Head of caudate nucleus (tissue), 42 donors: ENCODE measurements at places on chromosomes 1 and 21.

DNA sequence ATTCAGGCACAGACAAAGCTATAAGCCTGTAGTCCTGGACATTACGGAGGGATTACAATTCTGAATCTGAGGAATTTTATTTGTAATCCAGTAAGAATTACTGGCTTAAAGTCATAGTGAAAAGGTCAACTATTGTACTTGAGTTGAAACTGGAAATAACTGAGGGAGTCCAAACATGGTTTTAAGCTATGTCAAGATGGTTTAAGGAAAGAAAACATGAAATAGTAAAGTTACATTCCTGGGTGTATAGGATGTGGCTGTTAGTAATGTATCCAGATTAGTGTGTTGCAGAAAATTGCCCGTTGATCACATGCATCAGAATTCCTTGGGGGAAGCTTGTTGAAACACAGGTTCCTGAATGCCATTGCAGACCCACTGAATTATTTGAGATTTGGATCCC lies 124.8 kb upstream of the GORAB start:
- DNase-seq, result no peak

GRCh38 chr1:54390655-54391054 lies 15.5 kb downstream of the SSBP3 start:
- no peak for DNase-seq

DNA sequence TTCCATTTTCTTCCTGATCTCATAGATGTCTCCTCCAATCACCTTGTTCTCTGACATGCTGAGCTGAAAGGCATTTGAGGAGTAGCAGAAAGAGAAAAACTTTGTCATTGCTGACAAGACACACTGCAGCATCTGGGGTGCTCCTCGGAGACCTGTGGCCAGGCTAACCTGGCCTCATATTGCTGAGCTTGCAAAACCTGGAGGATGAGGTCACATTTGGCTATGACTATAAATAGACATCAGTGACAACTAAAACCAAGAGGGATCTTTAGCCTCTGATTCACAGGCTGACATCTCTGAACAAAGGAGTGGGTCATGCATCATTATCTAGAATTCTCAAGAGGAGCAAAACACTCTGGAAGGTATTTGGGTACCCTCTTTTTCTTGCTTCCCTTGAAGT lies 83.7 kb downstream of the PROX1 start:
- DNase-seq, result no peak

- DNase-seq, result no peak
Measured at GRCh38 chr1:87028576-87028975, 114.1 kb downstream of the HS2ST1 start.

- DNase-seq, result no peak
Measured at GRCh38 chr1:5459839-5460610, 532.2 kb downstream of the NPHP4 start.

GRCh38 chr21:45465105-45465504 lies 60.1 kb downstream of the COL18A1 start:
- DNase-seq, result no peak

GRCh38 chr1:240562111-240562590 lies 49.8 kb downstream of the GREM2 start:
- no peak for DNase-seq

DNA sequence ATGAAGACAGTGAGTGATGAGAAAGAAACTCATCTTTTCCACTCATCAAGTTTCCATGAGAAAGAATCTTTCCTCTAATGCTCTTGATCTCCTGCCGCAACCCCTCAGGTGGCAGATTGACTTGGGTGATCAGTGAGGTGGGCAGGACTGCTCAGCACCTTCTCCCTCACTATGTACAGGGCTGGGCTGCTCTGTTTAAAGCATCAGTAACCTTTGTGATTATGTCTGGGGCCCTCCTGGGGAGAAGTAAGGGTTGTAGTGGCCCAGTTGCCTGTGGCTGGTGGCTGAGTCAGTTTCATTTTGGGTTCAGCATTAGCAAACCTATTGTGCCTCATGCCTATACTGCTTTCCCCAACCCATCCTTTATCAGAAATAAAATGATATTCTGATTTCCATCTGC lies 366.0 kb downstream of the TTLL7 start:
- no peak for DNase-seq

GRCh38 chr1:20073256-20073655 lies 3.3 kb downstream of the PLA2G5 start:
- DNase-seq, result no peak

DNA sequence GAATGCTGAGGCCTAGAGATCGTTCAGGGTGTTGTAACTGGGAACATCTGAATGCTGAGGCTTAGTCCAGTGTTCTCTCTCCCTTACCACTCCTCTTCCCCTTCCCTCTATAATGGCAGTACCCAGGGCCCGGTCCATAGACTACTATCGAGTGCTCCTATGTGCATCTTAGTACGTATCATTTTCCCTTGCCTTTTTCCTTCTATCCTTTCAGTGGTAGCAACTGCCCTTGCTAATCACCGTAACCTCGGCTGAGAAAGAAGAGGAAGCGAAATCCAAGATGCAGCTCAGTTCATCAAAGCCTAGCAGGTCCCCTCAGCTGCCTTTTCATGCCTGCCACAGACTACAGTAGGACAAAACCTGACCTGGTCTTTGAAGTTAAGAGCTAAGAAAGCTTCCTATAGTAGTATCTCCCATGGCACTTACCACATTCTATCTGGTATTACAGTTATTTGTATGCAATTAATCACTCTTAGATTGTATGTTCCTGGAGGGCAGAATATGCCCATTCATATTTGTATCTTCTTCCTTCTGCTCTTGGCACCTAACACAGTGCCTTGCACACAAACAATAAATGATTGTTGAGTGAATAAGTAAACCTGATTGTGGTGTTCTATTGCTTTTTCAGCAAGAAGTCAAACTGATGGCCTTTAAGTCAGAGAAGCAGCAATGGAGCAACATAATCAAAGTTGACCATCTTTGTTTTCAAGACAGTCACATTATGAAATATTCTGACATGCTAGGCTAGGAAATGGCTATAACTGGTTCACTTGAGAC lies 22.4 kb downstream of the CNIH4 start:
- DNase-seq, result no peak
